ENCODE measurements at places on chromosomes 13 and 19.

DNA sequence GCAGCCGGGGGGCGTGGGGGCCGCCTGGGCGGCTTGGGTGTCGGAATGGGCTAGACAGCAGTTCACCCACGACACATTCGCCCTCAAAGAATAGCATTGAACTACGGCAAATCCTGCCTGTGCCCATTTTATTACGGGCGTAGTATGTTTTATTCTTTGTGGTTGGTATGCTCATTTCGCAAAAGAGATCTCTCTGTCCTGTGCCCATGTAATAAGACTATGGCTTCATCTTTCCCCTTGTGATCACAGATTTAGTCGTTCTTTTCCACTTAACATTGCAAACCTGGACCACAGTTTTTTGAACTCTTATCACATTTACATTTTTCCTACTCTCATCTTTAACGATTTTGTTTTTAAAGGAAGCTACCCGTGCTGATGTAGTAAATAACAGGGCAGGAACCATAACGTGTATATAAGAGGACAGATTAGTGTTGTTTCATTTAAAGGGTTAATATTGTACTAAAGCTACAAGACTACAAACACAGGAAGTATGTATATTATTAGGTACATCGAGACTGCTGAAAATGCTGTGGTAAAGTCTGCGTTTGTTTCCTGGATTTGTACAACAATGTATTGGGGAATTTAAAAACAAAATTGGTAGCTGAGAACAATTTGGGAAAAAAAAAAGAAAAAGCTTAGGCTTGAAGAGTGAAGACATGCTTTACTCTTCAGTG is 3.2 kb upstream of the MYCBP2 start:
- no peak for DNase-seq

DNA sequence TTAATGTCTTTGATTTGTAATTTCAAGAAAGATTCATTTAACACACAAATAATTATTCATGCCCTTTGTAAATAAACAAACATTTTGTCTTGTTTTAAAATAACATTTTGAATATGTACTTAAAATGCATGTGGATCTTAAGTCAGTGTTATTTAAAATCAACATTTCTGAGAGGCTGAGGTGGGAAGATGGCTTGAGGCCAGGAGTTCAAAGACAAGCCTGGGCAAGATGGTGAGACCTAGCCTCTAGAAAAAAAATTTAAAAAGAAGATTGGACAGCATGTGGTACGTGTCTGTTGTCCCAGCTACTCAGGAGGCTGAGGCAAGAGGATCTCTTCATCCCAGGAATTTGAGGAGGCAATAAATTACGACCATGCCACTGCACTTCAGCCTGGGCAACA is 1268.2 kb downstream of the SLITRK1 start:
- no peak for DNase-seq

DNA sequence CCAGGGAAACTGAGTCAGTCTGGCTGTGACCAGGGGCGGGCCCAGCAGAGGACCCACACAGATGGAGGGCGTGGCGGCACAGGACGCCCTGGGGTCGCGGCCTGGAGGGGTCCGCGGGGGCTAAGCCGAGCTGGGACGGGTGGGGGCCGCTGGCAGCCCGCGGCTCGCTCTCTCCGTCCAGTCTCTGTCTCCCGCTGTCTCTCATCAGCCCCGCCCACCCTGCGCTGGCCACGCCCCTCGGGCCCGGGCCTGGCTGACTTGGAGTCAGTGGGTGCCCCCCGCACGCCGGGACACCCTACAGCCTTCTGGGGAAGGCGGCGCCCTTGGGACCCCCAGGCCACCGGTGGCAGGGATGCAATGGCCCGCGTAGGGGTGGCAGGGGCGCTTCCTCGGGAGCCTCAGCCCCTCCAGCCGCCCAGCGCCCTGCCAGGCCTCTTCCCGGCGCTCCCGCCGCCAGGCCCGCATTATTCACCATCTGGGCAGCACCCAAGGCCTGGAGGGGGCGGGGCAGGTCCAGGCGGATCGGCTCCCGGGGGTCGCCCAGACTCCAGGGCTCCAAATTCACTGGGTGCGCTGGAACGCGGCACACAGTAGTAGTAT is at the start of gene TBXA2R:
TBXA2R (minus strand) TSS at position 186 of the 600 bp plus-strand sequence. CDS start 6,241 bp downstream, outside the sequence.
- DNase-seq = peak; percentile 58

- DNase-seq = no peak
Observed at GRCh38 chr13:41268764-41269163, 5.4 kb upstream of the MTRF1 start.

DNA sequence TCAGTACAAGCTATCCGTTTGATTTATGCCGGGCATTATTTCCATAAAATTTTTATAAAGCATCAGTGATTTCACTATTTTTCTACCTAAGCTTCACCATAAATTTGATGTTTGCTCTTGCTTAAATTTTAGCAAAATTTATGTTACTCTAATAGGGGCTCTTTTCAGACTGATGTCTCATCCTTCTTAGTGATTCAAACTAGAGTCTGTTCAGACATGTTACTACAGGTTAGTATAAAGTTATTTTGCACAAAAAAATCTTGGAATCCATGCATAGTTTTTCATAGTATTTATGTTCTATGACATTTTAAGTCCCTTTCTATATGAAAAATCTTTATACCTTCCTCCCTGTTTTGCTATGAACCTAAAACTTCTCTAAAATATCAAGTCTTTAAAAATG is 1151.9 kb downstream of the SLITRK5 start:
- DNase-seq = no peak

DNA sequence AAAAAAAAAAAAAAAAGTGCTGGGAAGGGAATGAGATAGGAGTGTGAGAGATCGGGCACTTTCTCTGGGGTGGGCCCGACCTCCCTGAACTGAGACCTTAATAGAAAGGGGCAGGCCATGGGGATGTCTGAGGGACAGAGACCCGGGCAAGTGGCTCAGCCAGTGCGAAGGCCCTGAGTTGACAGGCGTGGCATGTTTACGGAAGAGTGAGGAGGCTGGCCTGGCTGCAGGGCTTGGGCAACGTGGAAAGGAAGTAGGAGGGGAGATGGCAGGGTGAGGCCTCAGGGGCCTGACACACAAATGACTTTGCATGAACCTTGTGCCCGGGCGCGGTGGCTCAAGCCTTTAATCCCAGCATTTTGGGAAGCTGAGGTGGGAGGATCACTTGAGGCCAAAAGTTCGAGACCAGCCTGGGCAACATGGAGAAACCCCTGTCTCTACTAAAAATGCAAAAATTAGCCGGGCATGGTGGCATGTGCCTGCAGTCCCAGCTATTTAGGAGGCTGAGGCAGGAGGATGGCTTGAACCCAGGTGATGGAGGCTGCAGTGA is 13.9 kb downstream of the FCHO1 start:
- DNase-seq = no peak

GRCh38 chr19:44620667-44621066 is 7.3 kb downstream of the IGSF23 start:
- no peak for DNase-seq

DNA sequence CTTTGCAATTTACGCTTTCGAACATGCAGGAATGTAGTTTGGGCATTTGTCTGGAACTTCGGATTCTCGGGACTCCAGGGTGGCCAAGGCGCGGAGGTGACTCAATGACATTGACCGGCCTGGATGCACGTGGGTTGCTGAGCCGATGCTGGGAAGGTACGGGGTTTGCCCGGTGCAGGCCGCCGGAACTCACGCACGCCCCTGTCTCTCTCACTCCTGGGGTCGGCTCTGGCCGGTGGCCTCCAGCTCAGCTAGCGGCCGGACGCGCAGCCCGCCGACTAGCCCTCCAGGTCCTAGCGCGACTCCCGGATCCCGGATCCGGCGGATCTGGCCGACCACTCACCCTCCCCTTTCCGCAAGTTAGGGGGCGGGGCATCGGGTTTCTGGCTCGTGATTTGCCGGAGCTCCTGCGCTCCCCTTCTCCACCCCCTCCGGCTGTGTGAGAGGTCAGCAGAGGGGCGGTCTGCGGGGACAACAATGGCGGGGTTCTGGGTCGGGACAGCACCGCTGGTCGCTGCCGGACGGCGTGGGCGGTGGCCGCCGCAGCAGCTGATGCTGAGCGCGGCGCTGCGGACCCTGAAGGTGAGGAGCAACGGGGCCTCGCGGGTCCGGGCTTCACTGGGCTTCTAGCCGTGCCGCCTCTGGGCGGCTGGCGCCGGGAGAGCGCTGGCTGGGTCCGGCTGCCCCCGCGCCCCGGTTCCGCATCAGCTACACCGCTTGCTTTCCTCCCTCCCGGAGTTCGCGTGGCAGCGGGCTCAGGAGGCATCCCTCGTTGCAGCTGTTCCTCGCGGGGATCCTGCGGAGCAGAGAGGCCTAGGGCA is at the start of gene PCCA:
PCCA (plus strand) TSS at position 450 of the 821 bp plus-strand sequence; CDS start at position 478, 28 bp downstream.
- peak; percentile 37 for DNase-seq

- DNase-seq = no peak
Observed at GRCh38 chr19:18804139-18804601, 13.1 kb upstream of the COMP start.

DNA sequence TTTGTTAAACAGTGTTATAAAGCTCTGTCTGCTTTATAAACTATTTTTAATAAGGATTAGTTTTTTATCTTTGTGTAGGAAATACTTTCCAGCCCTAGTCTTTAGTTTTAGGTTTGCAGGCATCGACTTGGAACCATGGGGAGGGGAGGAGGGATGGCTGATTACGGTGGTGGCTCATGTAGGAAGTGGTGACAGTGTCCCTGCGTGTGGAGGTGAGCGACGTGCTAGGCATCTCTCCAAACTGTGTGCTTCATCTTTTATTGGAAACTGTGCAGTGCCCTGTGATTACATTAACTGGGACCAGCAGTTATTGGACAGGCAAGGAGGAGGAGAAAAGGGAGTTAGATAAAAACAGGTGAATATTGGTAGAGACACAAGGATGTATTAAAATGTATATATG is 203.8 kb downstream of the ATP8A2 start:
- DNase-seq = no peak

DNA sequence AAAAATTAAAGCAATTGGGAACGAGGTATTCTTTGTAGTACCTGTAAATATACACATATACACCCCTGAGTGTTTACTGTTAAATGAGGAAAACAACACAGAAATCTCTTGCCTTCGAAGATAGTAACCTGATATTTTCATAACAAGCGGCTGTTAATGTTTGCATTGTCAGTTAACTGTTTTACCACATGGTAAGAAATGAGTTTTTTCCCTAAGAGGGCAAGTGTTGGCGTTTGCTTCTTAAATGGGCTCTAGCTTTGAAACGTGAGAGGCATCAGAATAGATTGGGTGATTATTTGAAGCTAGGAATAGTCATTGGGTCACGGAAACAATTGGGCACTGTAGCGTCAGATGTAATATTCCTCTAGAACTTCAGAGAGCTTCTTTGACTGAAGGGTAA is 22.0 kb upstream of the UPF3A start:
- no peak for DNase-seq

DNA sequence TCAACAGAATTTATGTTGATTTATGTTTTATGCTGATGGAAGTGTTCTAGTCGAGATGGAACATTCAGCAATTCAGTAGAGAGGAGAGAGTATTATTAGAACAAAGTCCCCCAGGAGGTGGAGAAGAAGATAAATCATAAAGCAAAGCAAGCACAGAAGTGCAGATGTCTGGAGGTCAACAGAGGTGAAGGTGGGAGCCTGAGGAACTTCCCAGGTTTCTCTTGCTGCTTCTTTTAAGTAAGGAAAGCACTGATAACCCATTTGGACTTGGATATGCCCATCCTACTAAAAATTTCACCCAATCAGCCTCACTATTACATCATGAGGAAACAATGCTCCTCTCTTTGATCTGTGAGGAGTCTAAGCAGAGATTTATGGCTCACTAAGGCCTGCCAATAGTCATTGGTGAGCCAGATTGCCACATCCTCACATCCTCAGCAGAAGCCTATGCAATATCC is 98.8 kb downstream of the EPSTI1 start:
- peak; percentile 10 for DNase-seq

GRCh38 chr19:40691421-40692211 is 1.2 kb upstream of the NUMBL start:
- no peak for DNase-seq

GRCh38 chr19:40831502-40832430 is 18.5 kb downstream of the CYP2A6 start:
- peak; percentile 96 for DNase-seq

DNA sequence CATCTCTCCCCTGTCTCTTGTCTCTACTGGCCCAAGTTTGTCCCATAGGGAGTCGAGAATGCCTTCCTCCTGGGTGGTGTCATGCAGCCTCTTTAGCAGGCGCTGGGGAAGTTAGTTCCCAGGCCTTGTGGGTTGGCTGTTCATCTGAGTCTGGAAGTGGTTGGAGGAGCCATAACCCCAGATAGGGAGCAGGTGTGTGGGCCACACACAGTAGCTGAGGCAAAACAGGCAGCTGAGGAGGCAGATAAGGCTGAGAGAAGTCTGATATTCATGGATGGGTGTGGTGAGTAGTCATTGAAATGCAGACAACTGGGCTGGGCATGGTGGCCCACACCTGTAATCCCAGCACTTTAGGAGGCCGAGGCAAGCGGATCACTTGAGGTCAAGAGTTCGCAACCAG is 40.9 kb upstream of the KPNA3 start:
- no peak for DNase-seq

GRCh38 chr19:7873304-7874075 is 700 bp downstream of the PRR36 start:
- no peak for DNase-seq

All from HS-5 (cell line).